ENCODE measurements at places on chromosomes 1 and 21.
A peak's percentile ranks its signal among the peaks of the same experiment; 100 is the strongest.

DNA sequence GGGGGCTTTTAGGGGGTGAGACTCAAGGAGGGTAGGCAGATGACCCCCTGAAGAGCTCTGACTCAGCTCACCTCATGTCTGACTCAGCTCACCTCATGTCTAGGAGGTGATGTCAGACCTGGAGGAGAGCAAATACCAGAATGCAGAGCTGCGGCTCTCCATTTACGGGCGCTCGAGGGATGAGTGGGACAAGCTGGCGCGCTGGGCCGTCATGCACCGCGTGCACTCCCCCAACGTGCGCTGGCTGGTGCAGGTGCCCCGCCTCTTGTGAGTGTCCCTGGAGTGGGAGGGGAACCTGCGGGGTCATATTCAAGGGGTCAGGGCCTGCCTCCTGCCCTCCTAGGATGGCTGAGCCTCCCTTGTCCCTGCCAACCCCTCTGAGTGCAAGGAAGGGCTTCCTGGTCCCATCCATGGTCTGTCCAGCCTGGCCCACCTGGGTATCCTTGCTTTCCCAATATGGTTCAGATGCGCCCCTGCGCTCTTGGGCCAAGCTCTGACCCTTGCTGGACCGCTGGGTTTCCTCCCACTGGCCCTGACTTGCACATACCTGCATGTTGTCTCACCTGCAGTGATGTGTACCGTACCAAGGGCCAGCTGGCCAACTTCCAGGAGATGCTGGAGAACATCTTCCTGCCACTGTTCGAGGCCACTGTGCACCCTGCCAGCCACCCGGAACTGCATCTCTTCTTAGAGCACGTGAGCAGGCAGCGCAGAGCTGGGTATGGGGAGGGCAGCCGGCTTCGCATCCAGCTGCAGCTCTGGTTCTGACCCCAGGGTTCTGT is 9.1 kb downstream of the AMPD2 start:
- peak; percentile 47 for DNase-seq

DNA sequence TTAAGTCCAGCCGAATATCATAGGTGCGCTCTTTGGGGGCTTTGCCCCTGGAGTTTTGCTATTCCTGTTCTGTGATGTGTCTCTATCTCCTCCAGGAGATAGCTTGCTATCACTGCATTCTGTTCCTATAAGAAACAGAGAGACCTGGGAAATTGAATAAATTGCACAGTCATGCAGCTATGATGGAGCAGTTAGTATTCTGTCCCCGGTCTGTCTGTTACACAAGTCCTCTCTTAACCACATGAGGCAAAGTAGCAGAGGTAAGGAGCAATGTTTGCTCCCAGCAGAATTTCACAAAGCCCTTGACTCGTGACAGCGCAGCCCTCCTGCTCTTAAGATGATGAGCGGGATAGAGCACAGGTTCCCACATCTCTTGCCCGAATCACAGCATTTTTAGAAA is 63.9 kb upstream of the GRHL3 start:
- DNase-seq: no peak

DNA sequence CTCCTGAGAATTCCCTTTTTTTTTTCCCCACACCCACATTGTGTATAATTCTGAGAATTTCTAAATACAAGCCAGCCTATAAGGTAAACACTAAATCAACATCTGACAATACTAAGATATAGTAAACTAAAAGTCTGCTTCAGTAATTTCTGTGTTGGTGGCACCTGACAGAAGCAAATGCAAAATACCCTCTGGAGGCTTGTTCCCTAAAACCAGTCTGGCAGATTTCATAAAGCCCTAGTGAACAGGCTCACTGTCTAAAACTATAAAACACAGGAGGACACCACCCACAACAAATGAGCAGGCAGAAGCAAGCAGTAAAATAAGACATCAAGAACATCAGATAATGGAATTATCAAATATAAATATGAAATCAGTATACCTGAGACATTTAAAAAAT is 11.5 kb downstream of the TRIM33 start:
- DNase-seq: no peak

DNA sequence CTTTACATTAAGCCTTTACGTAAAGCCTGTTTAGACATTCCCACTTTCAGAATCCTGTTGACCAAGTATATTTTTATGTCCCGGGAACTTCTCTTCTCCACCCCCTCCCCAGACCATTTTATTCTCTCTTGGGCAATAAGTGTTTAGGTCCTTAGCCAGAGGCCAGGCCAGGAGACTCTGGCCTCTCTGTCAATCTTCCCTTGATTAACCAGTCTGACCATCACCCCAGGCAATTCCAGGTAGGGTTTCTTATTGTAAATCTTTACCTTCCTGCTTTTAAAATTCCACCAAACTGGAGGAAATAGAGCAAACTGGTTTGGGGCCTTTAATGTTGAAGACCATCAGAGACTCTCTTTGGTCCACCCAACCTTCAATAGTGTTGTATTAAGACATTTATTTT is 12.2 kb upstream of the IFI6 start:
- DNase-seq: no peak

DNA sequence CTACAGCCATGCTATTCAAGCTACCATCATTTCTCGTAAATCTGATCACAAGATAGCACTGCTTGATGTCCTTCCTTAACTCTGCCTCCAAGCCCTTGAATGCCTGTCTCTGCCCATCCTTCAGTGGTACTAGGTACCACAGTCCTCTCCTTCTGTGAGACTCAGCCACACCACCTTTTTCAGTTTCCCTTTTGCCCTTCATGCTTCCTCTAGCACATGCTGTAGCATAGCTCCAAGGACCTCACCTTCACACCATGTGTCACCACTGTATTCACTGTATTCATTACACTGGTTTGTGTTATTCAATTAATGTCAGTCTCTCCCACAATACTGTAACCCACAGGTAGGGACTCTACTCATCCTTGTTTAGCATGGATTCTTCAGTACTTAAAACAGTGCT is 8.0 kb upstream of the TP53BP2 start:
- DNase-seq: no peak

DNA sequence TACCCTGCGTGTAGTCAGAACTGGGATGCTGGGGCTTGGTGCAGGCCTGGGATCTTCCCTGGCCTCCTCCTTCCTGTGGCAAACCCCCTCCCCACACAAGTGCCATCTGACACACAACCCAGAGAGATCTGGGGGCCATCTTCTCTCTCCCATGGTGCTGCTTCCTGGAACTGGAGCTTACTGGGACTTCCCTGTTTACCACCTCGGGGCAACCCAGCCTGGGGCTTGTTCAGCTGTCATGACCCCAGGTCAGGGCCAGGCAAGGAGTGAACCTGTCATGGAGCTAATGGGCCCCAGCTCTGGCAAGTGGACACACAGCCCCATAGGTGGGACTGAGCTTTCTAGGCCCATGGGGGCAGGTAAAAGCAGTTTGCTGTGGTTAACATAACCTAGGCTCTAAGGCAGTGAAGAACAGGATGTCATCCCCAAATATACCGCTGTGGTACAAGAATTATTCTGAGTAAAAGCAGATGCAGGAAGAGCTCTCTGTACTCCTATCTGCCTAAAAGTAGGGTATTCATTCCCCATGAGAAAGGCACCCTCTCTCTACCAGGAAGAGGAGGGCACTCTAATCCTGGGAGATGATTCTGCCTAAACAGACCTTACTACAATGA is 2.4 kb downstream of the TRIM11 start:
- DNase-seq: no peak

- no peak for DNase-seq
Observed at GRCh38 chr1:192707978-192708547, 72.1 kb downstream of the RGS13 start.

DNA sequence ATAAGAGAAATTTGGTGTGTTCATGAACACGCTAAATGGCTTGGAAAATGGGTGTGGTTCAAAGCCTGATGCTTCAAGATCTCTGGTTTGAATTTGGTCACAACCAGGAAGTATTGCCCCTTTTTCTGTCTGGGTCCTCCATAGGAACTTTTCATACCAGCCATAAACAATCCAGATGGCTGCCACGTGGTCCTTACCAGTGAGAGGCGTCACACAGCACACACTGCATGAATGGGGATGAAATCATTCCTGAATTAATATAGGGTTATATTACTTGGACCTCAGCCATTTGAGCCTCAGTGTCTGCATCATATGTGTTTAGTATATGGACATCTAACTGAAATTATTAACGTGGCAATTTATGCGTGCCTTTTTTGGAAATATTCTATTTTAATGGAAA is 64.0 kb downstream of the PRRX1 start:
- DNase-seq: no peak

GRCh38 chr1:195345149-195345548 is 1263.1 kb downstream of the KCNT2 start:
- no peak for DNase-seq

- no peak for DNase-seq
Observed at GRCh38 chr1:63790989-63791388, 17.2 kb downstream of the ROR1 start.

DNA sequence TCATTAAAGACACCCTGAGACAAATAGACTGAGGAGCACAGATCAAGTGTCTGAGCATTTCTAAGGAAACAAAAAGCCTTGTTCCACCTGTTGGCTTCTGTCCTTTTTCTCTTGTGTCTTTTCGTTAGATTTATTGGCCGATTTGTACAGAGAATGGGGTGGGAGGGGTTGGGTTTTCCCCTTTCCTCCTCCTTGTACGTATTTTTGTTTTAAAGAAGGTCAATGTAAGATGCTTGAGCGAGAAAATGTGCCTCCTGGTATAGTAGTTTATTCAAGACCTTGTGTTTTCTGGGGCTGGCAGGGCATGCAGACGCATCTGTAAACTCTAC is 1.2 kb downstream of the BCL9 start:
- no peak for DNase-seq

GRCh38 chr1:88655685-88656299 is 28.3 kb upstream of the PKN2 start:
- peak; percentile 29 for DNase-seq

- no peak for DNase-seq
Observed at GRCh38 chr1:43509740-43510375, 20.8 kb upstream of the PTPRF start.

DNA sequence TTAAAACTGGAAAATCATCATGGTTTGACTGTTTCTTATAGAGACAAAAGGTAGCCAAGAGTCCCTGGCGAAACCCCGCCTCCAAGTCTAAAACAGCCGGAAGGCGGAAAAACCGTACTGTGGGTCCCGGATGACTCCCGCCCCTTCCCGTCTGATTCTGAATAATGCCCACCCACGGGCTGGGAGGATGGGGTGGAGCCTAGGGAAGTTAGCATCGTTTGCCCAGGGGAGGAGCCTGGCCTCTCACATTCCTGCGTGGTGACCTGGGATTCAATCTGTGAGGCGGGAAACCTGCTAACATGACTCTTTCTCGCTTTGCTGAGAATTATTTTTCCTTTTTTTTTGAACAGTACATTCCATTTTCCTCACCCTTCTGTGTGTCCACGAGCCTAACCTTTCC is 124.9 kb downstream of the KCNK1 start:
- DNase-seq: no peak

DNA sequence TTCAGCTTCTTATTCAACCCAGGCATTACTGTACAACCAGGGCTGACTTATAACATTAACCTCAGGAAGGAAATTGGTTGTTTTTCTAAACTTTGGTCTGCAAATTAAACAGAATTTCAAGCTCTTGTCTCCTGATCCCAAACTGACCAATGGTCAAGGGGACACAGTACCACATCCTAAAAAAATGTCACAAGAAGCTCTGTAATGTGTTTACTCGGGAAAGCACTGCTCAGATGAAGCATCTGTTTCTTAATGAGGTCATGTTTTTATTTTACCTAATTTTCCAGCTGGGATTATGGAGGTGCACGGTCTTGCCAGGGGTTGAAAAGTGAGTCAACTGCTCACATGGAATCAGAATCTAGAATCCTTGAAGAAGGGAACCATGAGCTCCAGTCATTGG is 18.7 kb downstream of the ADAMTS5 start:
- peak; percentile 9 for DNase-seq

GRCh38 chr1:118487091-118487490 is 302.1 kb upstream of the SPAG17 start:
- DNase-seq: no peak

DNA sequence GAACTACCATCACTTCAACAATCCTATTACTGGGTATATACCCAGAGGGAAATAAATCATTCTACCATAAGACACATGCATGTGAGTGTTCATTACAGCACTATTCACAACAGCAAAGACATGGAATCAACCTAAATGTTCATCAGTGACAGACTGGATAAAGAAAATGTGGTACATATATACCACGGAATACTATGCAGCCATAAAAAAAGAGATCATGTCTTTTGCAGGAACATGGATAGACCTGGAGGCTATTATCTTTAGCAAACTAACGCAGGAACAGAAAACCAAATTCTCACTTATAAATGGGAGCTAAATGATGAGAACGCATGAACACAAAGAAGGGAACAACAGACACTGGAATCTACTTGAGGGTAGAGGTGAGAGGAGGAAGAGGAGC is 39.0 kb downstream of the KIAA0319L start:
- DNase-seq: no peak

DNA sequence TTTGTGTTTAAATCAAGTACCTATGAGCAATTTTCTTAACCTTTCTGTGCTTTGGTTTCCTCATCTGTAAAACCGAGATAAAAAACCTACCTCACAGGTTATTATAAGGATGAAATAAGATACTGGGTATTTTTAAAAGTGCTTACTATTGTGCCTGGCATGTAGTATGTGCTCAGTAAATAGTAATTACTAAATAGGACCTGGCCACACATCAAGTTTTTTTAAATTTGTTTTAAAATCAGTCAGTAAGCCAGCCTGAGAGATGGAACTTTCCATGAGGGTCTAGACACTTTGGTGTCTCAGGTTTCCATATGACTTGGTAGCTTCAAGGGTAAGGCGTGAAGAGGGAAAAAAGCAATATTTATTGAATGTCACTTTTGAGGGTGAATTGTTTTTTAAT is 7.0 kb upstream of the ATF3 start:
- DNase-seq: no peak

DNA sequence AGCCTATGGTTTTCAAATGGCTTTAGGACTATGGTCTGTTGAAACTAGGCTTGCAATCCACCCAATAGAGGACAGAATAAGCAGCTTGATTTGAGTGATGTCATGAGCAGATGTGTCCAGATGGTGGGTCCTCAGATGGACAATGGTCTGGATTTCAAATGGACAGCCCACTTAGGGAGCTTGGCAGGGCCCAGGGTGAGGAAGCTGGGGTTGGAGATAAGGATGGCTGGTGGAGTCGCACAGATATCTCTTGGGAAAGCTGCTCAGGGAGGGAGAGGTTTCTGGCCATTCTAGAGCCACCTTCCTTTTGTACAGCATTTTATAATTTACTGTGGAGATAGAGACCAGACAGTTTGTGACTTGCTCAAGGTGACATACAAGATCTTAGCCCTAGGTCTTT is 55.0 kb downstream of the NFASC start:
- DNase-seq: no peak

GRCh38 chr1:66460776-66461175 is 73.2 kb upstream of the SGIP1 start:
- DNase-seq: no peak

- peak; percentile 34 for DNase-seq
Observed at GRCh38 chr1:200896531-200897196, 2.0 kb downstream of the INAVA start.

GRCh38 chr1:20078171-20078651 is 8.2 kb downstream of the PLA2G5 start:
- no peak for DNase-seq

GRCh38 chr21:34580181-34580700 is 34.7 kb downstream of the RCAN1 start:
- DNase-seq: no peak

- DNase-seq: no peak
Observed at GRCh38 chr1:89088572-89088971, 23.6 kb upstream of the GBP1 start.

Measured in EL (cell line).